Endothelial cell (in vitro differentiated cells): ENCODE measurements at places on chromosomes 6 and 20. TPM values are rescaled to one million over a fixed set of nuclear protein-coding genes. Genes with fewer than 3 reads are reported as not detected.

GRCh38 chr20:8304124-8304816 is 172.2 kb downstream of the PLCB1 start:
- H3K27me3 ChIP-seq, result no peaks in the 10 kb centered on the region
- H3K4me1 ChIP-seq, result no peaks in the 10 kb centered on the region
- H3K4me3 ChIP-seq, result no peak overlapping the region
- H3K36me3 ChIP-seq, result no peaks in the 10 kb centered on the region

DNA sequence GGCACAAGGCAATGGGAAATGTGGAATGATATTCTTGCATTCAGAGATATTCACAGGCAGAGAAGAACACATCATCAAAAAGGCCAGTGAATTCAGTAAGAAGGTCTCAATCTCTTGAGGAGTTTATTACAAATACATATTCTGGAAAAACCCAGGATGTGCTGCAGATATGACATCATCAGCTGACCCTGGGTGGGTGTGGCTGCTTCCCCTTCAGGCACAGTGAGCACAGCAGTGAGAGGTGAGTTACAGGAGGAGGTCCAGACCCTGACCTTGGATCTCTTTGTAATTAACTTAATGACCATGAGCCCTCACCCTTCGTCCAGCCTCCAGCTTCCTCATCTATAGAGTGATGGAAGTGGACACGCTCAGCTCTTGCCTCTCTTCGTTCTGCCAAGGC is 147.5 kb upstream of the SYNDIG1 start:
- no peak for DNase-seq
- no peak overlapping the region for H3K4me3 ChIP-seq
- no peaks in the 10 kb centered on the region for H3K36me3 ChIP-seq
- peaks cover 39% of the 10 kb centered on the region for H3K4me1 ChIP-seq

Gene KIAA1586
- total RNA-seq, result 44.3 TPM

GRCh38 chr20:57795342-57795697 is 85.5 kb upstream of the PMEPA1 start:
- peaks cover under 1% of the 10 kb centered on the region for H3K27me3 ChIP-seq
- H3K4me1 ChIP-seq, result peaks cover 24% of the 10 kb centered on the region
- DNase-seq, result no peak

DNA sequence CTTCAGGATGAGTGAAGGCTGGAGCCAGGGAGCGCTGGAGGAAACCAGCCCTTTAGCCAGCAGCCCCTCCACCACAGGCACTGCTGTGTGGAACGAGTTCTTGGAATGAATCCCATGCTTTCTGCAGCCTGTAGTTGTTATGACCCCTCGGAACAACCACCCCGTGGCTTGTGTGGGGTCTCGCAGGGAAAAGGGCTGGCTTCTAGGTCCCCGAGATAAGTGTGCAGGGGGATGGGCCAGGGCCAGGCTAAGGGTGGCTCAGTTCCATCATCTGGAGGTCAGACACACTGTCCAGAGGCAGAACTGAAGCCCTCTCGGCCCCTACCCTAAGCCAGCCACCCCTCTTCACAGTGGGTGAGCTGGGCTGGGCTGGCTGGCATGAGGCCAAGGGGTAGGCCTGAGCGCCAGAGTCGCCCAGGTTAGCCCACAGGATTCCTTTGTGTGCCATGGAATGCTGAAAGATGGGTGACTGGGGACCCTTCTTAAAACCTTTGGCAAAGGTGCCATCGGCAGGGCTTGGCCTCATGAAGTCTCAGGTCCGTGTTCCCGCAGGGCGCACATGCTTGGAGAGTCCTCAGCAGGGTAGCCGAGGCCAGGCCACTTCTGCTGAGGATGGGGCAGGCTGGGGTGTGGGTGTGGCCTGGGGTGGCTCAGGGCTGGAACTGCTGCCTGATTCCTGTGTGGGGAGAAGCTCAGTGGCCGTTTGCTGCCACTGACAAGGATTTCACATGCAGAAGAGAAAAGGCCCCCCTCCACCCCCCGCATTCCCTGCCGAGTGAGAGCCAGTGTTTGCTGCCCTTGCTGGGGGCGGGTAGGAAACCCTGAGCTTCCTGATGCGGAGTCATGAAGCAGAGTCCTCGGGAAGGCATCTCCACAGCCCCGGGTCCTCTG is 24.6 kb downstream of the SPATA2 start:
- H3K27ac ChIP-seq, result no peak overlapping the region
- peaks cover 24% of the 10 kb centered on the region for H3K4me1 ChIP-seq
- peaks cover 6% of the 10 kb centered on the region for H3K36me3 ChIP-seq
- DNase-seq, result no peak
- peaks cover 9% of the 10 kb centered on the region for H3K27me3 ChIP-seq

GRCh38 chr20:24100370-24101011 is 111.9 kb upstream of the GGTLC1 start:
- no peaks in the 10 kb centered on the region for H3K4me1 ChIP-seq
- peaks cover 4% of the 10 kb centered on the region for H3K27me3 ChIP-seq
- H3K36me3 ChIP-seq, result no peaks in the 10 kb centered on the region
- peak; percentile 63 for DNase-seq
- H3K4me3 ChIP-seq, result no peak overlapping the region
- peak overlapping the region; percentile 23 for H3K27ac ChIP-seq

Gene RUNX2
- total RNA-seq, result 1.8 TPM

DNA sequence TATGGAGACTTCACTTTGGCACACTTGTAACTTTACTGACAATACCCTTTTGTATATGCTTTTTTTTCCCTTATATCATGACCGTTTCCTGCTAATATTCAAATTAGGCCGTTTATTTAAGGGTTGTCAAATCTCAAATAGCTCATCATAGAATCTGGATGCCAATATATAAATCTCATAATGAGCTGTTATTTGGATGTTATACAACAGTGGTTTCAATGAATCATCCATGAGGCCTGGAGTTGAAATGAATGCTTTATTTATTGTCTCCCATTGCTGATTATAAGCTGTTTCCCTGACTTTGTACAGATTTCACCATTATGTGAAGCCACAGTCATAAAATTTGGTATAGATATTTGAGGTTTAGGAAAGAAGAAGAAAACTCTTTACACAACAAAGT is 256.1 kb downstream of the PLCB1 start:
- no peak overlapping the region for H3K4me3 ChIP-seq
- H3K4me1 ChIP-seq, result no peaks in the 10 kb centered on the region
- peaks cover 3% of the 10 kb centered on the region for H3K27me3 ChIP-seq
- no peak for DNase-seq

GRCh38 chr6:131116755-131117360 is 18.4 kb upstream of the AKAP7 start:
- DNase-seq, result peak; percentile 15
- H3K36me3 ChIP-seq, result no peaks in the 10 kb centered on the region

Gene GHRH
- not detected for total RNA-seq

Gene STMND1
- total RNA-seq, result not detected

Gene SULF2
- total RNA-seq, result 62.1 TPM

DNA sequence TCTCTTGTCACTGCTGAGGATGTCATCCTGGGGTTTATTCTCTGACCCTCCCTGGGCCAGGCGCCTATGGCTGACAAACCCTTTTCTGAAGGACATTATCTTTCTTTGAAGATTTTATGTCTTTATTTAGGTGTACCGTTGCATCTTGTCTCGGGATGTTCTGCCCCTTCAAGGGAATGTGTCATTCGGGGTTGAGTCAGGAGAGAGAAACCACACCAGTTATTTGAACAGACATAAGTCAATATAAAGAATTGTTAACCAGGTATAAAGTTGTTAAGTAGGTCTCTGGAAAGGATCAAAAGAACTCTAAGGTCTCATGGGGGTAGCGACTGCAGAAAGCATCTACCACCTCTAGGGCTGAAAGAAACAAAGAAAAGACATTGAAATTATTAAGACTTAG is 8.2 kb upstream of the ELMO2 start:
- DNase-seq, result no peak
- H3K36me3 ChIP-seq, result no peaks in the 10 kb centered on the region
- no peak overlapping the region for H3K27ac ChIP-seq

- no peaks in the 10 kb centered on the region for H3K36me3 ChIP-seq
- peak; percentile 10 for DNase-seq
- H3K4me3 ChIP-seq, result no peak overlapping the region
- peak overlapping the region; percentile 12 for H3K27ac ChIP-seq
- H3K27me3 ChIP-seq, result peaks cover 5% of the 10 kb centered on the region
- peaks cover 12% of the 10 kb centered on the region for H3K4me1 ChIP-seq
Observed at GRCh38 chr6:139981768-139982181, 607.3 kb upstream of the CITED2 start.

Gene RAB32
- 37.0 TPM for total RNA-seq

DNA sequence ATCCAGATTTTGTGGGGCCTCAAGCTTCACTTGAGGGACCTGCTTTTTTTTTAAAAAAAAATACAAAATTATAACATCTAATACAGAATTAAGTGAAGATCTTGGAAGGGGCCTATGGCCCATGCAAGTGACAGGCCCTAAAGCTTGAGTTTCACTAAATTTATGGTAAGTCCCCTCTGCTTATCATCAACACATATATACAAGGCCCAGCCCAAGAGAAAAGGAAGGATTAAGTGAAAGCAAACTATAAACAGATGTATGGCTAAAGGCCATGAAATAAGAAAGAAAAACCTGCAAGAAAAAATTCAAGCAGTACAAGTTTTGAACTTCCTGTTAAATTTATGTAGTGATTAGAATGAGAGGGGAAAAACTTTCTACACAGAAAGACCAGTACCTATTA is 86.8 kb downstream of the CDC40 start:
- no peak for DNase-seq
- H3K4me3 ChIP-seq, result no peak overlapping the region
- H3K4me1 ChIP-seq, result peaks cover 4% of the 10 kb centered on the region
- no peaks in the 10 kb centered on the region for H3K27me3 ChIP-seq

GRCh38 chr6:24755279-24755678 is 19.5 kb upstream of the GMNN start:
- no peak for DNase-seq
- no peak overlapping the region for H3K4me3 ChIP-seq
- no peak overlapping the region for H3K27ac ChIP-seq
- no peaks in the 10 kb centered on the region for H3K36me3 ChIP-seq

GRCh38 chr6:122696853-122697252 is 82.7 kb upstream of the FABP7 start:
- peaks cover 2% of the 10 kb centered on the region for H3K27me3 ChIP-seq
- H3K4me1 ChIP-seq, result peaks cover 8% of the 10 kb centered on the region
- peaks cover 7% of the 10 kb centered on the region for H3K36me3 ChIP-seq
- no peak overlapping the region for H3K4me3 ChIP-seq
- no peak overlapping the region for H3K27ac ChIP-seq
- DNase-seq, result no peak

Gene TAAR8
- not detected for total RNA-seq

Gene FAM162B
- 1.5 TPM for total RNA-seq

DNA sequence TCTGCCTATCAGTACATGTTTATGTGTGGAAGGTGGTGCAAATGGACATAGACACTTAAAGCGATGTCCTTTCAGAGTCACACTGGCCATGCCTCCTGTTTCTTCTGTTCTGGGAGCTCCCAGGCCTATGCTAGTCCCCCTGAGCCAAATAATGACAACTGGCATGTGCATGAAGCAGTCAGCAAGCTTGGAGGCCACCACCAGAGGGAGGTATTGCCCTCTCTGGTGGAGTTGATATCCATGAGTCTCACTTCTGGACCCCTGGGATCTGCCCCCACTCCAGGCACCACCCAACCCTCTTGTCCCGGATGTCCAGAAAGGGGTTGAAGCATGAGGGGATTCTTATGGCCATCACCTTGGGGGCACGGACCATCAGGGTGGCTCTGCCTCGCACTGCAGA is 172.2 kb downstream of the AIG1 start:
- no peaks in the 10 kb centered on the region for H3K27me3 ChIP-seq
- no peak overlapping the region for H3K27ac ChIP-seq
- H3K36me3 ChIP-seq, result no peaks in the 10 kb centered on the region
- H3K4me1 ChIP-seq, result no peaks in the 10 kb centered on the region

- peaks cover 9% of the 10 kb centered on the region for H3K36me3 ChIP-seq
- H3K27me3 ChIP-seq, result peaks cover 9% of the 10 kb centered on the region
- H3K4me3 ChIP-seq, result peak overlapping the region; percentile 12
- no peak overlapping the region for H3K27ac ChIP-seq
- peaks cover 75% of the 10 kb centered on the region for H3K4me1 ChIP-seq
- no peak for DNase-seq
Observed at GRCh38 chr20:51494241-51495110, 48.0 kb downstream of the NFATC2 start.

- no peak overlapping the region for H3K27ac ChIP-seq
- no peak for DNase-seq
- H3K4me1 ChIP-seq, result no peaks in the 10 kb centered on the region
- H3K36me3 ChIP-seq, result no peaks in the 10 kb centered on the region
- no peak overlapping the region for H3K4me3 ChIP-seq
- no peaks in the 10 kb centered on the region for H3K27me3 ChIP-seq
Observed at GRCh38 chr6:56220078-56220477, 27.3 kb downstream of the COL21A1 start.

- no peaks in the 10 kb centered on the region for H3K36me3 ChIP-seq
- H3K4me1 ChIP-seq, result peaks cover 14% of the 10 kb centered on the region
- no peak overlapping the region for H3K27ac ChIP-seq
- no peak for DNase-seq
- H3K27me3 ChIP-seq, result peaks cover 3% of the 10 kb centered on the region
Observed at GRCh38 chr6:3046295-3046694, 22.0 kb upstream of the RIPK1 start.

DNA sequence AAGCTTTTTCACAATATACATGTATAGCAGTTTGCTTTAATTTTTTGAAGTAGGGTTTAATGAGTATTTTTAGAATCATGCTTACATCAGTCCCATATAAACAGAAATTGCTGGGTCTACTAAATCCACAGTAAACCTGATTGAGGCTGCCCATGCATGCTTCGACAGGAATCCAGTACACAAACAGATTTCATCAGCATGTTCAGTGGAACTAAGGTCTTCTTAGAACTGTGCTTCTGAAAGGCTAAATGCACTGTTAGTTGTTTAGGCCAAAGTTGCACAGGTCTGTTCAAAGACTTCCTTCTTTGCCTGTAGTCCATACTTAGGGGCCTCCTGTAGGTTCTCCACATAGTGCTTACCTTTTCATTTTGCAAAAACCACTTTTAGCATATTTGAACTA is 42.5 kb upstream of the THBS2 start:
- H3K4me3 ChIP-seq, result no peak overlapping the region
- no peak overlapping the region for H3K27ac ChIP-seq
- no peak for DNase-seq
- no peaks in the 10 kb centered on the region for H3K4me1 ChIP-seq
- peaks cover under 1% of the 10 kb centered on the region for H3K27me3 ChIP-seq

GRCh38 chr6:63418741-63419140 is 99.0 kb upstream of the LGSN start:
- no peak overlapping the region for H3K27ac ChIP-seq
- H3K4me1 ChIP-seq, result no peaks in the 10 kb centered on the region
- no peak overlapping the region for H3K4me3 ChIP-seq
- no peaks in the 10 kb centered on the region for H3K36me3 ChIP-seq

DNA sequence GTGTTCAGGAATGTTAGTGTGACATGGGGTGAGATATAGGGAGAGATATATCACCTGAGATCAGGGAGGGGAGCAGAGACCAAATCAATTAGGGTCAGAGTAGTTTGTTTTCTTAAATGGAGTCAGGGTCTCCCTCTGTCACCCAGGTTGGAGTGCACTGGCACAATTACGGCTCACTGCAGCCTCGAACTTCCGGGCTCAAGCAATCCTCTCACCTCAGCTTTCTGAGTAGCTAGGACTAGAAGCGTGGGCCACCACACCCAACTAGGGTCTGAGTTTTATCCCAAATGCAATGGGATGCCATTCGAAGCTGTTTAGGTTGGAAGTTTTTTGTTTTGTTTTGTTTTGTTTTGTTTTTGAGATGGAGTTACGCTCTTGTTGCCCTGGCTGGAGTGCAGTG is 3.1 kb upstream of the NCOA3 start:
- peaks cover 14% of the 10 kb centered on the region for H3K4me1 ChIP-seq
- H3K36me3 ChIP-seq, result peaks cover 5% of the 10 kb centered on the region
- H3K27ac ChIP-seq, result no peak overlapping the region
- H3K27me3 ChIP-seq, result peaks cover 3% of the 10 kb centered on the region
